B cell (primary cell): ENCODE measurements at places on chromosomes 7 and 10. TPM values are rescaled to one million over a fixed set of nuclear protein-coding genes. Genes with fewer than 3 reads are reported as not detected.

- no peak for DNase-seq
Observed at GRCh38 chr7:154729056-154729455, 273.9 kb downstream of the PAXIP1 start.

GRCh38 chr10:131020775-131021174 is 290.7 kb downstream of the TCERG1L start:
- no peak for DNase-seq

- DNase-seq, result no peak
Observed at GRCh38 chr10:122302315-122302714, 31.2 kb downstream of the BTBD16 start.

DNA sequence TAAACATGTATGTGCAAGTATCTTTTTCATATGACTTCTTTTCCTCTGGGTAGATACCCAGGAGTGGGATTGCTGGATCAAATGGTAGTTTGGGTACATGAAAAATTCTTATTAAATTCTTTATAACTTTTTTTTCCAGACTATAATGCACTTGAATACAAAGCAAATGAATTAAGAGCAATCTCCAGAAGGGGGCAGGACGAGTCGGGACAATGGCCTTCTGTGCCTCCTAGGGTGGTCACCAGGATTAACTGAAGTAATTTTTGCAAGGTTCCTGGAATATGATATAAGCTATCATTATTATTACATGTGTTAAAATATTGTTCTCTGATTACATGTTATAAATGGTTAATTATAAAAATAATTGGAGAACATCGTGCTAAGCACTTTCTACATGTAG is 127.2 kb downstream of the PPP1R17 start:
- DNase-seq, result no peak

DNA sequence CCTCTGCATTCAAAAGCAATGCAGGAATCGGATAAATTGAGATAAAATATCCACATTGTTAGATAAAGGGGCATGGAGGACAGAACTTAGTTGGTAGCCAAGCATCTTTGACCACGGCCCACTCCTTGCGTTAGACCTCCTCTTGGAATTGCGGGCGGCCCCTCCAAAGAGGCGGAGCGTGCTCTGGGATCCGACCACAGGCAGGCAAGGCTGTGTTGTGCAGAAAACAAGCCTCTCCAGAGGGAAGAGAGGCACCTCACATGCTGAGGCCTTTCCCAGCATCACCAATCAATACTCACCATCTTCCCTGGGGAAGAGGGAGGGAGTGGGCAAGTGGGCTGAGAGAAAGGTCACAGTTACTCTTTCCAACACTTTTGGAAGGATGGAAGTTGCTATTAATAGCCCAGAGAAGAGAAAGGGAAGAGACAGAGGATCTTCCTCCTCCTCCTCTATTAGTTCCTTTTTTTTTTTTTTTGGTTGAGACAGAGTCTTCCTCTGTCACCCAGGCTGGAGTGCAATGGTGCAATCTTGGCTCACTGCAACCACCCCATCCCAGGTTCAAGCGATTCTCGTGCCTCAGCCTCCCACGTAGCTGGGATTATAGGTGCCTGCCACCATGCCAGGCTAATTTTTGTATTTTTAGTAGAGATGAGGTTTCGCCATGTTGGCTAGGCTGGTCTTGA is 49.7 kb upstream of the NRF1 start:
- DNase-seq, result no peak

DNA sequence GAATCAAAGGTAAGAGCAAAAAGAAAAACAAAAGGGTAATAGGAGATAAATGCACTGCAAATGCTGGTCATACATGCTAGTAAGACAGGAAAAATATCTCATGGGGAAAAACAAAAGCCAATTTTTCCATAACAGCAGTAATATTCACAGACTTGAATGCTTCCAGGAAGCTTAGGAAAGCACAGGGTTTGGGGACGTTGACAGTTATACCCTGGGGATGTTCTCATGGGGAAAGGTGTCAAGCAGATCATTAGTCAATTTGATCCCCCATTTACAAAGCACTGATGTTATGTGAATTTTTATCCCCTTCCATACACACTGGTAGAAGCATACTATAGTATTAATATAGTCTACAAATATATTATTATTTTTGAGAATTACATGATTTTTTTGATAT is 232.7 kb downstream of the SORCS1 start:
- no peak for DNase-seq

- DNase-seq, result peak; percentile 55
Observed at GRCh38 chr10:72263613-72264241, 10.0 kb upstream of the DDIT4 start.

DNA sequence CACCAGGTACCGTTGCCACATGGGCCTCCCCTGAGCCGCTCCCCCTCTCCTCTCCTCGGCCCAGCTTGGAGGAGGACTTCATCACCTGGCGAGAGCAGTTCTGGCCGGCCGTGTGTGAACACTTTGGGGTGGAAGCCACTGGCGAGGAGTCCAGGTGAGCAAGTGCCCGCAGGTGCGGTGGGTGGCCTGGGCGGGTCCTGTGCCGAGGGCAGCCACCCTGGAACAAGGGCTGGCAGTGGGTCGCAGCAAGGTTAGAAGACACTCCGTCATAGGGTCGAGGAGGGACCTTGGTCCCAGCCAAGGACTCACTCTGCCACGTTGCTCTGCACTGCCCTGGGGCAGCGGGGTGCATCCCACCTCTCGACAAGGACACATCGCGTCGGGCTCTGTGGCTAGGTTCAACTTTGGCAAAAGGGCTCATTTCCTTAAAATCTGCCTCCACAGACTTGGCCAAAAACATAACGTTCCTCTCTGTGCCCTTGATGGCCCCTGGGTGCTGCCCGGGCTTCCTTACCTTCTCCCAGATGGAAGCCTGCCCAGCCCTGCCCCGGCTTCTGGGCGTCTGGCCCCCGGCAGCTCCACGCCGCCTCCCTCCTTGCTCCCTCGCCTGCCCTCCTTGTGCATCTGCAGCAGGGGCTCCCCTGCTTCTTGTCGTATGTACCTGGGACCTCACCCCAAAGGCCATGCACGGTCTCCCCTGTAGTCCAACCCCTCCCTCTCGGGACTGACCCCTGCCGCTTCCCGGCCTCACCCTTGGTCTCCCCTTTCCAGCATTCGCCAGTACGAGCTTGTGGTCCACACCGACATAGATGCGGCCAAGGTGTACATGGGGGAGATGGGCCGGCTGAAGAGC is 12.7 kb downstream of the TMEM120A start:
- DNase-seq, result no peak

DNA sequence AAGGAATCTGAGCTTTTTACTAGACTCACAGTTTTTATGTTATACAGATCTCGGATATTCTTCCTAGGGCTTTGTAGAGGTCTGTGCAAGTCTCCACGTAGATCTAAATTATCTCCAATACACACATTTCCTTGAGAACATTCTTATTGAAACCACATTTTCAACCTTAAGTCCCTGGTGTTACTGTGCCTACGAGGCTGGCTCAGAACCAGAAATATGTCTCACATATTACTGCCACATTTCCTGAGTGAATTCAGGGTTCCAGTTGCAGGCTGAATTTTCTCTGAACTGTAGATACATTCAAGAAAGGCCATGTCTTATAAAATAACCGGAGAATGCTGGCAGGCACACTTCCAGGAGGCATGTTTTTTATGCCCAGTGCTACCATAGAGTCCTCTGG is 46.5 kb downstream of the INHBA start:
- no peak for DNase-seq

GRCh38 chr7:45574669-45575500 is 717 bp downstream of the ADCY1 start:
- DNase-seq, result no peak

GRCh38 chr10:127055263-127055662 is 141.1 kb downstream of the INSYN2A start:
- DNase-seq, result no peak

DNA sequence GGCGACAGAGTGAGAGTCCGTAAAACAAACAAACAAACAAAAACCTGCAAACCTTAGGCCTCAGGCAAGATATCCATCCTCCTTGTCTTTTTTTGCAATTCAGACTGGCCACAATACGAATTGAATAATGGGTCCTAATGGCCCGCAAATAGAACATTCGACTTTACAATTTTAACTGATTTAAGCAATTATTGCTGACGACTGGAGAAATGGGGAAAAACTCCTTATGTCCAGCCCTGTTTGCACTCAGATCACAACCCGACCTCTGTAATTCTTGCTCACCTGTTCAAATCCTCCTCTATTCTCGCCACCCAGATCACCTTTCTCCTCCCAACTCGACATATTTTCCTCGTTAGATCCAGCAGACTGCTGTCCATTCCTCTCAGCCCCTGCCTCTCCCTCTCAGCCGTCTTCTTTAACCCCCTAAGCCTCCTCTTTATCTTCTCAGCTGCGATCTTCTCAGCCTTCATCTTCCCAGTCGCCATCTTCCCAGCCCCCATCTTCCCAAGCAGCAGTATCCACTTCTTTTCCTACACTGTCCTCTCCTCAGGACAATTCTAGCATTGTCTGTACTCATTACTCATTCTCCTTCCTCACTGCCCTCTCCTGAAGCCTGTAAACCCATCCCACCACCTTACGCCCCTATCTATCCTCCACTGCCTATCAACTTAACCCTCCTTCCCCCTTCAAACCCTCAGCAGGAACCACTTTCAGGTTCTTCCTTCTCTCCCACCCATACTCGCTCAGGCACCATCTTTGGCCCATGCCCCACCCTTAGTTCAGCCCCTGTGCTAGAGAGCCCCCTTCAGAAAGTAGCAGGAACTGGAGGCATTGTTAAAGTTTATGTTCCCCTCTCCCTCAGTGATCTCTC is 61.8 kb downstream of the LRRC17 start:
- no peak for DNase-seq

DNA sequence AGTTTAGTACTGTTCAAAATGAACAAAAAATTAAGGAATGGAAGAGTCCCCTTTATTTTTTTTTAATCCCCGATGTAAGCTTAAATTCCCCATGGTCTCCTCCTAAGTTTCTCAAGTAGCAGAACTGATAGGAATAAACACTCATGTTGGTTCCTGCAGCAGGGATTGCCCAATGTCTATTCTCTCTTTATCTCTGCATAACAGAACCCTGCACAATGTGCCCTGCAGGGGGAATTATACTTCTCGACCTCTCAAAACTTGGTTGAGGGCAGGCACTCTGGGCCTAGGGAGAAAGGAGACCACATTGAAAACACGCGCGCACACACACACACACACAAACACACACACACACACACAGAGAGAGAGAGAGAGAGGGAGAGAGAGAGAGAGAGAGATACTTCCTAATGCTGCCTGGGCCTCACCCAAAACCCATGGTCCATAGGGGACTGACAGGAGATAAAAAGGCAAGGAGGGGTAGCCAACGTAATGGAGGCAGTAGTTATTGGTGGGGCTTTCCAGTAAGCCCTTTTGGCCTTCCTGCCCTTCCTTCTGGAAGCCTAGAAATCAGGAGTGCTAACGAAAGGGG is 22.7 kb downstream of the JAZF1 start:
- no peak for DNase-seq

DNA sequence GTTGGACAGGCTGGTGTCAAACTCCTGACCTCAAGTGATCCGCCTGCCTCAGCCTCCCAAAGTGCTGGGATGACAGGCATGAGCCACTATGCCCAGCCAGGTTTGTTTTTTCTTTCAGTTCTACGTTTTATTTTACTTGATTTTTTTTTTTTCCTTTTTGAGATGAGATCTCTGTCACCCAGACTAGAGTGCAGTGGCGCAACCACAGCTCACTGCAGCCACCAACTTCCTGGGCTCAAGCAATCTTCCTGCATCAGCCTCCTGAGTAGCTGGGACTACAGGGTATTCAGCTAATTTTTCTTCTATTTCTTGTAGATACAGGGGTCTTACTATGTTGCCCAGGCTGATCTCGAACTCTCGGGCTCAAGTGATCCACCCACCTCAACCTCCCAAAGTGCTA is 24.3 kb downstream of the GDI2 start:
- DNase-seq, result no peak

DNA sequence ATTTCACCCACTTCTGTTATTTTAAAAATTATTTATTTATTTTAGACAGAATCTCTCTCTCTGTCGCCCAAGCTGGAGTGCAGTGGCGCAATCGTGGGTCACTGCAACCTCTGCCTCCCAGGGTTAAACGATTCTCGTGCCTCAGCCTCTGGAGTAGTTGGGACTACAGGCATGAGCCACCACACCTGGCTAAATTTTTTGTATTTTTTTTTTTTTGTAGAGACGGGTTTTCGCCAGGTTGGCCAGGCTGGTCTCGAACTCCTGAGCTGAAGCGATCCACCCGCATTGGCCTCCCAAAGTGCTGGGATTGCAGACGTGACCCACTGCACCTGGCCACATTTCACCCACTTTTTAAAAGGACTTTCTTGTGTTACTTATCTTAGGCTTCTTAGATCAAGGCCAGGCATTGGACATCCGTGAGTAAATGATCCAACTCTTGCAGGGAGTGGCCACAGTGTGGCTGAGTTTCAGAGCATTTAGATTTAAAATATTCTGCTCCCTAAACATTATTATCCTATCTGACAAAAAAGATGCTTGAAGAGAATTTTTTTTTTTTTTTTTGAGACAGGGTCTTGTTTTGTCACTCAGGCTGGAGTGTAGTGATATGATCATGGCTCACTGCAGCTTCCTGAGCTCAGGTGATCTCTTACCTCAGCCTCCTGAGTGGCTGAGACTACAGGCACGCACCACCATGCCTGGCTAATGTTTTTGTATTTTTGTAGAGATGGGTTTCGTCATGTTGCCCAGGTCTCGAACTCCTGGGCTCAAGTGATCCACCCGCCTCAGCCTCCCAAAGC is 14.4 kb downstream of the SNX10 start:
- DNase-seq, result no peak

- no peak for DNase-seq
Observed at GRCh38 chr10:24202181-24202570, 6.8 kb upstream of the KIAA1217 start.

DNA sequence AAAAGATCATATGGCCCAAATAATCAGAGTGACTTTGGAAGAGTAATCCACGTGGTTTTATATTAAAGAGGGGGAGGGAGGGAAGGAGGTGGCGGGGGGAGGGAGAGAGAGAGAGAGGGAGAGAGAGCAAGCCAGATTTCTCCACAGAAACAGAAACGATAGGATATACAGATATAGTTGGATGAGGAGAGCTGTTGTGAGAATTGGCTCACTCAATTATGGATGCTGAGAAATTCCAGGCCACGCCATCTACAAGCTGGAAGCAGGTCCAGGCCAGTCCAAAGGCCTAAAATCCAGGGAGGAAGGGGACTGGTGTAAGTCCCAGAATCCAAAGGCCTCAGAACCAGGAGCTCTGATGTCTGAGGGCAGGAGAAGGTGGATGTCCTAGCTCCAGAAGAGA is 75.5 kb downstream of the CXCL12 start:
- DNase-seq, result no peak

GRCh38 chr7:140623980-140624379 is 16.6 kb downstream of the DENND2A start:
- DNase-seq, result no peak

NEUROG3 gene
- polyA plus RNA-seq, result 0.09 TPM in 1 of 2 replicates, not detected in the other

CNTNAP2 gene
- polyA plus RNA-seq, result 0.59 and 16.6 TPM in 2 replicates

PLXNA4 gene
- 0.03 TPM in 1 of 2 replicates, not detected in the other for polyA plus RNA-seq

VSTM4 gene
- polyA plus RNA-seq, result not detected in 2 replicates

PON1 gene
- polyA plus RNA-seq, result not detected in 2 replicates

CYP3A7 gene
- not detected in 2 replicates for polyA plus RNA-seq

MLLT10 gene
- polyA plus RNA-seq, result 21.7 and 23.7 TPM in 2 replicates
